Glutamatergic neuron (in vitro differentiated cells): ENCODE measurements at places on chromosomes 2 and 18. TPM values are rescaled to one million over a fixed set of nuclear protein-coding genes. Genes with fewer than 3 reads are reported as not detected.

DNA sequence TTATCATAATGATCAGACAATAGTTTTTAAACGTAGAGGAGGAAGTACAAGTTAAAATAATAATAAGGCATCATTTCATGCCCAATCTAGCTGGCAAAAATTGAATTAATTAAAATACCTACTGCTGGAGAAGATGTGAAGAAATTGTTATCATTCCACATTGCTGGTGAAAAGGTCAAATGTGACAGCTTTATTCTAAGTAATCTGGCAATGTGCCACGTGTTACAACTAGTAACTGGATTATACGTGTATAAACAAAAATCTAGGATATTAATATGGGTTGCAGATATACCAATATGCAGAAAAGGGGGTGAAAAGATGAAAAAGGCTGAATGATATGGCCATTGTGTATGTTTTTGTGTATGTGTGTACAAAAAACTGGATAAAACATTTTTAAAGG is 32.4 kb downstream of the SMAD2 start:
- H3K27ac ChIP-seq: no peak overlapping the region
- H3K4me1 ChIP-seq: peaks cover 28% of the 10 kb centered on the region
- H3K4me3 ChIP-seq: no peak overlapping the region
- no peak for DNase-seq
- no peaks in the 10 kb centered on the region for H3K27me3 ChIP-seq

DNA sequence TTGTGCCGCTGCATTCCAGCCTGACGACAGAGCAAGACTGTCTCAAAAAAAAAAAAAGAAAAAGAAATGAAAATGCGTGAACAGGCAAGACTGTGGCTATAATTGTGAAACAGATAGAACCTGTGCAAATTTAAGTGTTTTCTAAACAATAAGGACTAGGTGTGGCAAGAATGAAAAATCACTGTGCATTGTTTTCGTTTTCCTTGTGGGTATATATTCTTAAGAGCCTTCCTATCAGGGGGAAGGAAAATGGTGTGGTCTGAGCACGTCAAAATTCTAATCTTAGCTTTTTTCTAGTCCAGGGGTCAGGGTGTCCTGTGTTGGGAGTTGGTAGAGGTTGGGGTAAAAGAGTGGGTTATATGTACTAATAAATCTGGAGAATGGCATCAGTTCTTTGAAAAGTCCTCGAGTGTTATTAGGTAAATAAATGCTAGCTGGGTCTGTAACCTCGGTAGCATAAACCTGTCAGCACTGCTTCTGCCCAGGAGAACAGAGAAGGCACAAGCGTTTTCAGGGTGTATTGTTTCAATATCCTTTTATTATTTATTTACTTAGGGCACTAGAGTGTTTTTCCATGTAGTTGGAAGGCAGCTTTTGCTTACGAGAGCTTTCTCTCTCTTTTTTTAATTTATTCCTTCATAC is 11.6 kb downstream of the ATP6V1C2 start:
- no peak for DNase-seq
- no peaks in the 10 kb centered on the region for H3K36me3 ChIP-seq
- H3K4me3 ChIP-seq: no peak overlapping the region
- H3K27me3 ChIP-seq: no peaks in the 10 kb centered on the region

- H3K27ac ChIP-seq: no peak overlapping the region
- no peaks in the 10 kb centered on the region for H3K4me1 ChIP-seq
- peaks cover 11% of the 10 kb centered on the region for H3K36me3 ChIP-seq
- no peak for DNase-seq
These were observed 246.0 kb upstream of the CXCR4 start for GRCh38 chr2:136363900-136364299.

Gene CXCR1
- total RNA-seq: not detected

GRCh38 chr18:13477147-13477683 is 249.1 kb downstream of the FAM210A start:
- no peak overlapping the region for H3K4me3 ChIP-seq
- no peak for DNase-seq
- peaks cover 4% of the 10 kb centered on the region for H3K36me3 ChIP-seq
- H3K27ac ChIP-seq: no peak overlapping the region
- H3K4me1 ChIP-seq: no peaks in the 10 kb centered on the region

Gene SFTPB
- total RNA-seq: not detected

- H3K4me3 ChIP-seq: no peak overlapping the region
- DNase-seq: no peak
- no peaks in the 10 kb centered on the region for H3K4me1 ChIP-seq
- no peaks in the 10 kb centered on the region for H3K36me3 ChIP-seq
- H3K27me3 ChIP-seq: no peaks in the 10 kb centered on the region
These were observed 174.1 kb upstream of the ZFP36L2 start for GRCh38 chr2:43400508-43400907.

DNA sequence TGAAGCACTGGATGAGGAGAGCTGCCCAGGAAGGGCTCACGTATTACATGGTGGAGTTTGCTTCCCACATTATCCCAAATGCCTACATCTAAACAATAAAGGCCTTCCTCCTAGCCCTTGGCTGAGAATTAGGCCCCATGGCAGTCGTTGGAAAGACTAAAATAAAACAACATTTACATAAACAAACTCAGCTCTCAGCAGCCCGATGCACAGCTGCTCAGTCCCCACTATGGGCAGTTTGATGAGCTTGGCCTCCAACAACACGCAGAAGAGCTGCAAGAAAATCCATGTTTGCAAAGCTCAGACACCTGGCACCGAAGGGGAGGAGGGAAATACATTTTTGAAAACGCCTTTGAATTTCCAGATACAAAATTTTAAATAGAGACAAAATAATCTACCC is 352.4 kb downstream of the EIPR1 start:
- H3K27ac ChIP-seq: no peak overlapping the region
- peaks cover 30% of the 10 kb centered on the region for H3K36me3 ChIP-seq
- H3K4me1 ChIP-seq: no peaks in the 10 kb centered on the region

DNA sequence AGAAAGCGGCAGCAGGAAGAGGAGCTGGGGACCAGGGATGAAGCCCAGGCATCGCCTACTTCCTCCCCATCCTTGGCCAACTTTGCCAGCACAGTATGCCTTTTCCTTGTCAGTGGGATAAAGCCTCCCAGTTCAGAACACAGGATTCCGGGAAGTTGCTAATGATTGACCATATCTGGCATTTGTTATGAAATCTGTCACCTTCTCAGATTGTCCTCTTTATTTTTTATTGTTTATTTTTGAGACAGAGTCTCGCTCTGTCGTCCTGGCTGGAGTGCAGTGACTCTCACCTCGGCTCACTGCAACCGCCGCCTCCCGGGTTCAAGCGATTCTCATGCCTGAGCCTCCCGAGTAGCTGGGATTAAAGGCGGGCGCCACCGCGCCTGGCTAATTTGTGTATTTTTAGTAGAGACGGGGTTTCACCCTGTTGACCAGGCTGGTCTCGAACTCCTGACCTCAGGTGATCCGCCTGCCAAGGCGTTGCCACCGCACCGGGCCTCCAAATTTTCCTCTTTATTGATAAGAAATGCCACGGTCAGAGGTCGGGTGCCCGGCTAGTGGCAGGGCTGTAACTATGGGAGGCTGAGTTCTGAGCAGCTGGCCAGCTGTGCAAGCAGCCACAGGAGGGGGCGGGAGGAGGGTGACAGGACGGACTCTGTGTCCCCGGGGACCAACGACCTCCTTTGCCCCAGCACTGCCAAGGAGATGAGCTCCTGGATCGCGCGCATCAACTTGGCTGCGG is 24.4 kb downstream of the PSD4 start:
- DNase-seq: no peak
- H3K36me3 ChIP-seq: peaks cover 6% of the 10 kb centered on the region

Gene DLGAP1
- total RNA-seq: 13.6 TPM

Gene FIGN
- total RNA-seq: 12.4 TPM

DNA sequence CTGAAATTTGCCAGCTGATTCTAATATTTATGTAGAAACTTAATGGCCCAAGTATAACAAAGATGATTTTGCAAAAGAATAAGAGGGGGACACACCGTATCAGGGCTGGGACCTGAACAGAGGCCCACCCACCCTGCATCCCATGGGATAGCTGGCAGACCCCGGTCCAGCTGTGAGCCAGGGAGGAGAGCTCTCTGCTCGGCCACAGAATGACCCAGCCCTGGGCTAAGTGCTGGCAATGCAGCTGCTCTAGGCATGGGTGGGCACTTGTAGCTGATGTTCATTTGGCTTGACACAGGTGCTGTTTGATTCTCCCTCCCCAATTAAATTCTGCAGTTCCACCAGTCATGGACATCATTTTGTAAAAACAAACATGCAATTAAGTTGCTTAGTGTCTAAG is 522.8 kb upstream of the RAB6C start:
- DNase-seq: no peak
- H3K4me1 ChIP-seq: peaks cover 19% of the 10 kb centered on the region
- no peak overlapping the region for H3K27ac ChIP-seq
- H3K36me3 ChIP-seq: no peaks in the 10 kb centered on the region
- H3K27me3 ChIP-seq: peaks cover 7% of the 10 kb centered on the region
- no peak overlapping the region for H3K4me3 ChIP-seq

GRCh38 chr18:69265656-69266055 is 135.0 kb upstream of the DOK6 start:
- H3K36me3 ChIP-seq: no peaks in the 10 kb centered on the region
- H3K4me1 ChIP-seq: no peaks in the 10 kb centered on the region
- H3K4me3 ChIP-seq: no peak overlapping the region
- no peaks in the 10 kb centered on the region for H3K27me3 ChIP-seq
- no peak overlapping the region for H3K27ac ChIP-seq

GRCh38 chr18:49648326-49648725 is 86.5 kb downstream of the LIPG start:
- H3K27ac ChIP-seq: peak overlapping the region; percentile 79
- peak; percentile 34 for DNase-seq
- H3K4me3 ChIP-seq: peak overlapping the region; percentile 13
- no peaks in the 10 kb centered on the region for H3K27me3 ChIP-seq
- H3K4me1 ChIP-seq: peaks cover 12% of the 10 kb centered on the region

GRCh38 chr18:55356815-55357214 is 231.2 kb downstream of the TCF4 start:
- peaks cover 24% of the 10 kb centered on the region for H3K4me1 ChIP-seq
- no peak overlapping the region for H3K27ac ChIP-seq
- DNase-seq: no peak
- H3K27me3 ChIP-seq: no peaks in the 10 kb centered on the region
- no peak overlapping the region for H3K4me3 ChIP-seq

DNA sequence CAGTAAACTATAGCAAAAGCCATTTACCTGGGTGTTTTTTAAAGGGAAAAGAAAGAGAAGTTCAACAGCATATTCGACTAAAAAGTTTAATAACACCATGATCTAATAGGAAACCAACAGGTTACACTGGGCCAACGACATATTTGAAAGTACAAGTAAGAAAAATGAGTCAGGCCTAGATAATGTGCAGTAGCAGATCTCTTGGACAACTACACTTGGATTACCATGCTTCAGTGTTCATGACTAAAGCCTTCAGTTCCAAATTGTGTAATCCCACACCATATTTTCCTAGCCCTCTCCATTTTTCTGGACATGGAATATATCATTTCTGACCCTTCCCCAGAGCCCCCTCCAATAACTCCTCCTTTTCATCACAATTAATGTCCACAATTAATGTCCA is 39.1 kb upstream of the FIGN start:
- no peaks in the 10 kb centered on the region for H3K27me3 ChIP-seq
- H3K4me3 ChIP-seq: no peak overlapping the region
- H3K27ac ChIP-seq: no peak overlapping the region

- H3K4me1 ChIP-seq: no peaks in the 10 kb centered on the region
- no peaks in the 10 kb centered on the region for H3K36me3 ChIP-seq
- DNase-seq: no peak
- H3K4me3 ChIP-seq: no peak overlapping the region
- no peak overlapping the region for H3K27ac ChIP-seq
- no peaks in the 10 kb centered on the region for H3K27me3 ChIP-seq
These were observed 210.8 kb upstream of the ZEB2 start for GRCh38 chr2:144730711-144731110.

DNA sequence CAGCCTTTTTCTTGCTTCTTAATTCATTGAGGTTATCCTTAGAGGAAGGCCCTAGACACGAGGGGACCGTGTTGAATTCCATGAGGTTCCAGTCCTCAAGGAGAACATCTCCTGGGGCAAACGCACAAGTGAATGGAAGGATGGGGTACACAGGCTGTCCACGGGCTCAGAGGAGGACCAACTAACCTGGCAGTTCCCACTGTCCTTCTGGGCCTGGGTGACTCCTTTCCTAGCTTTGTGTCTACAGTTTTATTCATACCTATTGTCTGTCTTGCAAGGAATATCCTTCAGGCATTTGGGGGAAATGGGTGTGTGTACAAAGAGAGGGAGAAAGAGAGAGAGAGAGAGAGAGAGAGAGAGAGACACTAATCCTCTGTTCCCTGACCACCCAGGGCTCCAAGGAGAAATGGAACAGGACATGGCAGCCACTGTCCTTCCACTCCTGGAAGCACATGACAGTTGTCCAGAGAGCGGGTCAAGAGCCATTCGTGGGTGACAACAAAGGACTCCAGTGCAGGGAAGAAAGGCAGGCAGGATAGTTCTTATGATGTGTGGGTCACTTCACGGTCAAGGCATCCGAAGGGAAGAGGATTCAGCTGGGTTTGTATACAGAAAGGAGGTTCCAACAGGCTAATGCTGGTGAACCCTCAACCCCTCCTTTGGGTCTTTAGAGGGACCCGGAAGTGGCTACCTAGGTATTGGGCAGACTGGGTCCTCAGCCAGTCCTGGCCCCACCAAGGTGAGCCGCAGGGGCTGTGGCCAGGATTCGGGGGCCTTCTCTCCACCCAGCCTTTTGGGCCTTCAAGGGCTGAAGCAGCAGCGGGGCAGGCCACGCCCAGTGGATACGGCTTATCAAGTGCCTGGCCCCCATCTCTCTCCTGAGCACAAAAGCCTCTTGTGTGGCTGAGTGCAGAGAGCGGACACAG is 150.6 kb downstream of the MYCN start:
- H3K36me3 ChIP-seq: no peaks in the 10 kb centered on the region
- no peak for DNase-seq
- peaks cover 3% of the 10 kb centered on the region for H3K4me1 ChIP-seq
- no peak overlapping the region for H3K27ac ChIP-seq
- H3K27me3 ChIP-seq: peaks cover 7% of the 10 kb centered on the region
- H3K4me3 ChIP-seq: no peak overlapping the region

GRCh38 chr2:12641441-12641840 is 75.3 kb upstream of the TRIB2 start:
- DNase-seq: no peak
- H3K27ac ChIP-seq: no peak overlapping the region
- H3K36me3 ChIP-seq: peaks cover 11% of the 10 kb centered on the region
- no peak overlapping the region for H3K4me3 ChIP-seq
